ENCODE measurements at places on chromosomes 11 and 22. TPM values are rescaled to one million over a fixed set of nuclear protein-coding genes. Genes with fewer than 3 reads are reported as not detected.

MS4A8 gene
- not detected for total RNA-seq

SMC1B gene
- 0.03 TPM for total RNA-seq

TYR gene
- total RNA-seq, result not detected

EIF4G2 gene
- total RNA-seq, result 972 TPM

OR52I1 gene
- total RNA-seq, result not detected

C11orf52 gene
- total RNA-seq, result not detected

TRMU gene
- 40.9 TPM for total RNA-seq

LINC01488 gene
- 0.05 TPM for total RNA-seq

CNGA4 gene
- 0.03 TPM for total RNA-seq

RBMXL2 gene
- not detected for total RNA-seq

OR5B2 gene
- not detected for total RNA-seq
